Camera-type eye (tissue), 1 donor: ENCODE measurements at places on chromosomes 1 and 21. TPM values are rescaled to one million over a fixed set of nuclear protein-coding genes. Genes with fewer than 3 reads are reported as not detected.

GLIS1 gene
- 0.71 TPM for total RNA-seq

CA6 gene
- total RNA-seq = not detected

TRNP1 gene
- 20.7 TPM for total RNA-seq

AIM2 gene
- 5.2 TPM for total RNA-seq

FTCD gene
- total RNA-seq = 1.1 TPM

ZSWIM5 gene
- total RNA-seq = 23.0 TPM

GIPC2 gene
- 2.1 TPM for total RNA-seq

ST3GAL3 gene
- 39.5 TPM for total RNA-seq

LAX1 gene
- 0.38 TPM for total RNA-seq

FAM177B gene
- total RNA-seq = 0.82 TPM

KRTAP11-1 gene
- total RNA-seq = not detected

NGF gene
- 3.4 TPM for total RNA-seq

XPR1 gene
- total RNA-seq = 62.6 TPM

UBE2U gene
- 0.33 TPM for total RNA-seq

KLHDC9 gene
- total RNA-seq = 4.6 TPM

CYP4Z1 gene
- 0.33 TPM for total RNA-seq

DNASE2B gene
- total RNA-seq = 3.0 TPM

FCGR1A gene
- total RNA-seq = 3.4 TPM

OVAAL gene
- not detected for total RNA-seq

VSIG8 gene
- total RNA-seq = not detected

SOAT1 gene
- 17.6 TPM for total RNA-seq

MFSD2A gene
- total RNA-seq = 3.1 TPM

FAM151A gene
- total RNA-seq = not detected

C1orf35 gene
- total RNA-seq = 14.3 TPM

ABCG1 gene
- total RNA-seq = 57.7 TPM

TLCD4 gene
- 13.1 TPM for total RNA-seq

TMEM240 gene
- total RNA-seq = 12.0 TPM

TMEM200B gene
- total RNA-seq = 8.6 TPM

CD53 gene
- 11.1 TPM for total RNA-seq

DHDDS gene
- total RNA-seq = 47.7 TPM

MAB21L3 gene
- total RNA-seq = not detected

CPLANE2 gene
- total RNA-seq = 8.9 TPM

EDARADD gene
- 2.9 TPM for total RNA-seq

LRRC52 gene
- 0.27 TPM for total RNA-seq

CASZ1 gene
- total RNA-seq = 58.1 TPM
